Panc1 (cell line): ENCODE measurements at places on chromosomes 1 and 21.

DNA sequence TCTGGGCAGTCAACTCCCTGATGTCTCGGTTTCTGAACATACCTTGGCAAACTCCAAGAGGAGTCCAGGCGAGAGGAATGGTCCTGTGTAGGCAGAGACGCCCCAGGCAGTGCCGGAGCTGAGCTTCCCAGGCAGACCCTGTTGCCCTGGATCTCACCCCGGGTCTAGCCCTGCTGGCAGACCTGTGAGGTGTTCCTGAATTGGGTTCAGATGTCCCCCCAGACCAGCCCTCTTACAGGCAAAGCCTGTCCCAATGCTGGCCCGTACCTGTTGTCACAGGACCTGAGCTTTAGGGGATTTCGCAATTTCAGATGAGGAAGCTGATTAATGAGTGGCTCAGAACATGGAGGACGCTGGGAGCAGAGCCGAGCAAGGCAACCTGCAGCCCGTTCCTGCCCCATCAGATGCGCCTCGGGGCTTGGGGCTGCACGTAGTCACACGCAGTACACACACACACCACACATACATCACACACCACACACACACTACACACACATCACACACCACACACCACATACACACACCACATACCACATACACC is 38.5 kb upstream of the PDE9A start:
- no peak for DNase-seq

DNA sequence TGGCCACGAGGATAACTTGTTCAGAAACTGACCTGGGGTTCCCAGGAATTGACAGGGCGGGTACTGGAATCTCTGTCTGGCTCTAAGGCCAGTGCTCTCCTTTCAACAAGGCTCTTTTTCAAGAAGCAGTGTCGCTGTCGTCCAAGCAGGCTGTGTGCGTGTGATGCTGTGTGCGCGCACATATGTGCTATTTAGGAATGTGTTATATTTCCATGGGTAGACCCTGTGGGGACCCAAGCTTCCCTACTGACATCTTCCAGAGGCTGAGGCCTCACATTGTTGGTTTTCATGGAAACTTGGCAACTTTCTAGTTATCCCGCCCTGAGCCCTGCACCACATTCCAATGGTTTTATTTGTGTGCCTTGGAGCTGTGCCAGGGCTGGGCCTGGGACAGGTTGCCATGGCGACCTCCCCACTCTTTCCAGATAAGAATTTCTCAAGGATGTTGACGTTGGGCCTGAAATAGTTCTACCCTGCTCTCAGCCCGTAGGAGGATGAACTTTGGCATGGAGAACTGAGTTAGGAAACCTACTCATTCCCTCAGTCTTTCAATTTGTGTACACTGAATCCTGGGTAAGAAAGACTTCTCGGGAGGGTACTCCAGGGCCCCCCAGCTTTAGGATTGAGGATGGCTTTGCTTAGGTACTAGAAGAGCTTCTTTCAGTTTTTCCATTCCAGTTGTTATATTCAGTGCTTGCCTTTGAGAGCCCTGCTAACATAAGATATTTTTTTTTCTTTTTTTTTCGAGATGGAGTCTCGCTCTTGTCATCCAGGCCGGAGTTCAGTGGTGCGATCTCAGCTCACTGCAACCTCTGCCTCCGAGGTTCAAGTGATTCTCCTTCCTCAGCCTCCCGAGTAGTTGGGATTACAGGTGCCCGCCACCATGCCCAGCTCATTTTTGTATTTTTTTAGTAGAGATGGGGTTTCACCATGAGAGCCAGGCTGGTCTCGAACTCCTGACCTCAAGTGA is 38.8 kb upstream of the SRSF10 start:
- DNase-seq = peak; percentile 87

DNA sequence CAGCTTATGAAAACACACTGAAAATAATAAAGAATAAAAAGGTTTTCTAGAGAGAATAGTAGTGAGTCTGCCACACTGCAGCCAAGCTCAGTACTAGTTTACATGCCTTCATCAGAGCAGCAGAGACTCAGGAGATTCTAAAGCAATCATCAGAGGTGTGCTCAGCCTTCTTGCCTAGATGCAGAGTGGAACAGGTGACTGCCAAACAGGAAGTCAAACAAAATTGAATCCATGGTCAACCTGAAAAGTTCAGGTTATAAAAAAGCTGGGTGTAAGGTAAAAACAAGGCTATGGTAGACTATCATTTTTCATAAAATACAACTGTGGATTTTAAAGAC is 165.3 kb upstream of the C1orf105 start:
- no peak for DNase-seq

- DNase-seq = no peak
Measured at GRCh38 chr1:153614906-153615305, 1.2 kb downstream of the S100A14 start.

DNA sequence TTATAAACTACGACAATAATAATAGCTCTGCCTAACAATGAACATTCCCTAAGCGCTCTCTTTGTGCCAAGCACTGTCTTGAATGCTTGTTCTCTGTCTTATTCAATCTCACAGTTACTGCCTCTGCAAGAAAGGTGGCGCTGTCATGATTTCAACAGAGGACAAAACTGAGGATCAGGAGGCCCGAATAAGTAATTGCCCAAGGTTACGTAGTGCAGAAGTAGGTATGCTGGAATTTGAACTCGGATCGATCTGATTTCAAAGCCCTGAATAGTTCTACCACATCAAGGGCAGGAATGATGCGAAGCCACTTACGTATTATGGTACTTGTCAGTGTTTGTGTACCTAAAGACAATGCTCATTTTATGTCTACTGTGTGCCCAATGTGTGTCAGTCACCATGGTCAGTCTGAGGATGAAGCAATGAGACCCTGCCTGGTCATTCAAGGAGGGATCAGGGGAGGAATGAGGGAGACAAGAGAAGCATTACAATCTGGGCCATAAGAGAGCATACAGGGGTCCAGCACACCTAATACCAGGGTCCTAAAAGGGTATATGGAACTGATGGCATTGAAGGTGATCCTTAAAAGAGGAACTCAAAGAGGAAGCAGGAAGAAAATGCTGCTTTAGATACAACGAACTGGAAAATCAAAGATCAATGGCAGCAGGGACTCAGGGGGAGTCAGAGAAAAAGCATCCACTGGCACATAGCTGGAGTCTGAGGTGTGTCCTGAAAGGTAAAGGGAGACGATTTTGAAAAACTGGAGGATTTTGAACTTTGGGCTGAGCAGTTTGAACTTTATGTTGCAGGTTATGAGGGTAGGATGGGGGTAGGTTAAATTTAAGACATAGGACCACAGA is 389.2 kb downstream of the PLPP3 start:
- no peak for DNase-seq

GRCh38 chr1:244302876-244303609 is 148.7 kb downstream of the ADSS2 start:
- peak; percentile 39 for DNase-seq

DNA sequence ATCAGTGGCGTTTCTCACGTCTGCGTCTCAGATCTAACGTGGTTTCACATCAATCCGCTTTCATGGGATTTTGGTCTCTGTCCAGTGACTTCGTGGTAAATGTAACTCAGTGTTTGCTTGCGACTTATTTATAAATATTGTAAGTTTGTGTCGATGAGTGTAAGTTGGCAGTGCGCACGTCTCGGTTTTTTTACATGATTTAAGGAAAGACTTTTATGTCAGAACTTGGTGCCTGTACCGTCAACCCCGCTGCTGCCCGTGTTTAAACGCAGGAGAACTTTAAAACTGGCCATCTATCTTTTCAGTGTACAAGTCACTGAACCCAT is 1.5 kb downstream of the B3GALT6 start:
- no peak for DNase-seq

GRCh38 chr1:103911450-103911849 is 161.8 kb downstream of the AMY1C start:
- DNase-seq = no peak

DNA sequence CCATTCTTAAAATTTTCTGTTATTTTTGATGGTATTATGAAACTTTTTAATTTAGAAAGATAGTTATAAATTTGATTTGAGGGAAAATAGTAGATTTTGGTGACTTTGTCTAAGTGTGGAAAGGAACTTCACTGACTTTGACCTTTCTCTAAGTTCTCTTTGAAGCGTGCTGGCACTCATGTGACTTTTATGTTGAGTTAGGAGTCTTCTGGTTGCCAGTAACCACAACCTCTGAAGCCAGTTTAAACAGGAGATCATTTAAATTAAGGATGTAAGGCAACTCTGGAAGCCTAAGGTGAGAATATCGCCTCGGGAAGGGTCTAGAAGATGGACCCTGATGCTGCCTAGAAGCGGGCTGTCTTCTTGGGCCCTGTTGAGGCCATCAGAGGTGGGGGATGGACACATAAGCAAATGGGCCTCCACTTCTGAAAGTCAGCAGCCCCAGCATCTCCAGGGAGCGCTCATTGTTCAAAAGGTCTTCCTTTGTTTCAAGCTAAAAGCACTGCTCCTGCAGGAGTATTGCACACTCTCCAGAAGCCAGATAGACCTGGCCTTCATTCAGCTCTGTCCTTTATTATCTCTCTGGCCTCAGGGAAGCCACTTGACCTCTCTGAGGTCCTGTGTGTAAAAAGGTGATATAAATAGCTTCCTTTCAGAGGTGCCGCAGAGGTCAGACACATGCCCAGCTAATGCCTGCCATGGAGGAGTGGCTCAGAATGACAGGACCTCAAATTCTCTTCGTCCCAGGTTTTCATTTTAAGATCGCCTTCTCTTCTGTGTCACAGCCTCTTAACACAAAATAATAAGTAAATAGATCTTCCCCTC is 5.1 kb upstream of the RCAN1 start:
- no peak for DNase-seq

DNA sequence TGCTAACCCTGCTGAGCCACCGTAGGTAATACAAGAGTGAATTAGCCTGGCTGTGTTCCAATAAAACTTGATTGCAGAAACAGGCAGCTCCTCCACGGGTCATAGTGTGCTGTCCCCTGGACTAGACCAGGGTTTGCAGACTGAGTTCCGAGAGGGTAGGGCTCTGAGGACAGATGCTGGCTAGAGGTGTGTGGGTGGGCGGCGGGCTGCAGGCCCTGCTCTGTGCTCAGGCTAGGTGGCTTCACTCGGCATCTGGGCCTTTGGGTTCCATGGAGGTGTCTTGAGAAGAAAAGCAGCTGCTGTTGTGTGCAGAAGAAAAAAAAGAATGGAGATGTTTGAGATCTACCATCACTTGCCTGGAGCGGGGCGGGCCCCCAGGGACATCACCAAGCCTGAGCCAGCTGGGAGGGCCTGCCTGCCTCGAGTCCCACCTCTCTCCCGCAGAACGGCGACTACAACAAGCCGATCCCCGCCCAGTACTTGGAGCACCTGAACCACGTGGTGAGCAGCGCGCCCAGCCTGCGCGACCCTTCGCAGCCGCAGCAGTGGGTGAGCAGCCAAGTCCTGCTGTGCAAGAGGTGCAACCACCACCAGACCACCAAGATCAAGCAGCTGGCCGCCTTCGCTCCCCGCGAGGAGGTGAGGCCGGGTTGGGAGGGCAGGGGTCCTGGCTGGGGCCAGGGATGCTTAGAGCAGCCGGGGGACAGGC is 7.9 kb downstream of the TMEM201 start:
- no peak for DNase-seq

- DNase-seq = no peak
Measured at GRCh38 chr1:206469933-206470691, at the start of gene IKBKE. TSS of gene IKBKE (plus strand) at chr1:206470476. CDS start at chr1:206473228, 2,752 bp downstream.

DNA sequence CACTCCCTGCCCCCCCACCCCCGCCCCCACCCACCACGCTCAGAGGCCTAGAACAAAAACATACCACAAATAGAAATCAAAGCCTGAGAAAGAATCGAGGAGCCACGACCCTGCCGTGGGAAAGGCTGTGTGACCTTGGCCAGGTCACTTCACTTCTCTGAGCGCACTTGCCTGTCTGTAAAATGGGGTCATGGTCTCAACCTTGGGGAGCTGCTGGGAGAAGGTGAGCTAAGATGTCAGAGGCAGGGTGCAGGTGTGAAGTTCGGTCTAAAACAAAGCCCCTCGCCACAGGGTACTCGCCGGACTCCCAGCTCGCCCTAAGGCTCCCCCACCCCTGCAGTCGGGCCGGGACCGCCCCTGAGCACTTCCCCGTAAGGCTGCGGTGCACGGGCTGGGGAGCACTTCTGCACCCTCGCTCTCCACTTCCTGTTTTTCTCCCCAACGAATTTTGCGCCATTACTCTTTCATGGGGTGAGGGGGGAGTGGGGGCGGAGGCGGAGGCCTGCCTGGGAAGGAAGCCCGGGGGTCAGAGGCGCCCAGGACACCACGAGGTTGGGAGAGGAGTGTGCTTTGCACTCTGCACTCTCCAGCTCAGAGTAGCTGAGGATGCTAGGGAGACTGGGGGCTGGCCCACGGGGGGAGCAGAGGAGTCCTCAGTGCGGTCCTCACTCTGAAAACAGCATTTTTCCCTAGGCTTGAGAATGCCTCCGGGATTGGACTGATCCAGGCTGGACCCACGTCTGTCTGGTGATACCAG is 21.9 kb upstream of the PIK3CD start:
- DNase-seq = no peak

DNA sequence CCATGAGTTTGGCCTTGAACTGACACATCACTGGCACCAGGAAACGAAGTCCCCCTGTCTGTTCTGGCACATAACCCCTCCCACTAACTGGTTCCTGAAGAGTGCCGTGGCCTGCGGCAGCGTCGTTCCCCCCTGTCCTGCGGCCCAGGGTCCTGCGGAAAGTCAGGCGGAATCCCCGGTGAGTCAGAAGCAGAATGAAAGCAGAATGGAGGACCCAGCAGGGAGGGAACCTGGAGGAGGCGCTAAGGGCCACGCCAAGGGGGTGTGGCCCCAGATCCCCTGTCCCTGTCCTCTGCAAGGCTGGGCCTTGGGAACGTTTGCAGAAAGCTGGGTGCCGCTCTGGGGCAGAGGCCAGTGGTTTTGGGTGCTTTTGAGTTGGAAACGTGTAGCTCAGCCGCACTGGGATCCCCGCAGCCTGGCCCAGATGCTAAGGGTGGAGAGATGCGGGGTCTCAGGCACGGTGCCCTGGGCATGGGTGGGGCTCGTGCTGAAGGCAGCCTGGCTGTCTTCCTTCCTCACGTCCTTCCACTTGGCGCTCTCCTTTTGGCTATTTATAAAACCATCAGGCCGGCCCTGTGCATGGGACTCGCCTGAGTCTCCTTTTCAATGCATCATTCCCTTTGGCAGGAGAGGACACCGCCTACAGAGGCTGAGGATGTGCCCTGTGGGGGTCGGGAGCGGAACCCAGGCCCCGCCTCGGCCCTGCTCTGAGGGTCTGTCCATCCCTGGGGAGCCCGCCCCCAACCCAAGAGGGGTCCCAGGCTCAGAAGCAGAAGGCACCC is 36.2 kb downstream of the TP73 start:
- DNase-seq = no peak

GRCh38 chr1:153728305-153729066 is 636 bp downstream of the INTS3 start:
- DNase-seq = no peak
